Caudate nucleus (tissue), 63 donors: ENCODE measurements at places on chromosomes 7 and 10.

DNA sequence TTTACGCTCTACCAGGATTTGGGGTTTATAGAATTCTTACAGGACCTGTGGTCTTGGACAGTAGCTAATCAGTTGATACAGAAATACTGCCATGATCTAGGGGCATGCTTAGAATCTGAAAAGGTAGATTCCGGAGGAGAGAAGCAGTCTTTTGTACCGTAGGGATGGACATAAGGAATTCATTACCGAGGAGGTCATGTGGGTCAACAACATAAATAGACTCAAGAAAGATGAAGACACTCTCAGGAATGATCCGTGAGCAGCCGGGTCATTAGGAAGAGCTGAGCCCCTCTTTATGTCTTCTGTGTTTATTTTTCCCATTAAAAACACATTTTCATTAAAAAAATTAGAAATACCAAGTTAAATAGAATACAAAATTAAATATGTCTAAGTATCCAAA, 160.1 kb upstream of the TNS3 start:
- no peak for DNase-seq

- no peak for DNase-seq
Observed at GRCh38 chr7:39091145-39091544, 113.4 kb downstream of the POU6F2 start.

- no peak for DNase-seq
Observed at GRCh38 chr7:4642468-4643203, 39.5 kb upstream of the FOXK1 start.

DNA sequence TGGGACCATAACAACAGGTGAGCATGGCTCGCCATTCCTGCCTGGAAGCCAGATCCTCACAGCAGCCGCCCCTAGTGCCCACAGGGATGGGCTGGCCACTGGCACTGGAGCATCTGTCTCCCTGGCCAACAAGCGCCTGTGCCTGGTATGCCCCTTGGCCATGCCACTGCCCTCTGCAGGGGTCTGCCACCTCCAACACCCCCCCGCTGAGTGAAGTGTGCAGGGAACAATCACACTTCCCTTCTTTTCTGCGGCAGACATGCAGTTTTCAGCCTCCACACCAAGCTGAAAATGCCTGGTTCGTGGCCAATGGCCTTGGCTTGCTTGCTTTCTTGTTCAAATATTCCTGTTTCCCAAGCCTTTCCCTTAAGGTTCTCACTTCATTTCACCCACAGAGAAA, 50.7 kb downstream of the HSPA12A start:
- no peak for DNase-seq

- DNase-seq, result no peak
Observed at GRCh38 chr10:109914966-109915365, 8.3 kb downstream of the XPNPEP1 start.

DNA sequence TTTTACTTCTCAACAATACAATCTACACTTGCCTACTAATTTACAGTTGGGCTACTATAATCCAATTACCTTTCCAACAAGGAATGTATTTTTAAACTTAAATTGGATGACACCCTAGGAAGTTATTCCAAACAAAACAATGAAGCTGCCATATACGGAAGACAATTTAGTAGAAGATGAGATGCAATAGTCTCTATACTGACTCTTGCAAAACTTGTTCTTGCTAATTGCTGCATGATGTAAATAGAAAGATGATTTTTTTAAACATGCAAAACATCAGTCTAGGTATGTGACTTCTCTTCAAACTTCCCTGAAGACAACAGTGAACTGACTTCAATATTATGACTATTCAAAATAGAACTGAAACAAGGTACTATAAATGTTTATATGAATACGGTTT, 17.6 kb downstream of the NT5C3A start:
- no peak for DNase-seq

GRCh38 chr7:155227788-155228458, 69.8 kb upstream of the INSIG1 start:
- no peak for DNase-seq

DNA sequence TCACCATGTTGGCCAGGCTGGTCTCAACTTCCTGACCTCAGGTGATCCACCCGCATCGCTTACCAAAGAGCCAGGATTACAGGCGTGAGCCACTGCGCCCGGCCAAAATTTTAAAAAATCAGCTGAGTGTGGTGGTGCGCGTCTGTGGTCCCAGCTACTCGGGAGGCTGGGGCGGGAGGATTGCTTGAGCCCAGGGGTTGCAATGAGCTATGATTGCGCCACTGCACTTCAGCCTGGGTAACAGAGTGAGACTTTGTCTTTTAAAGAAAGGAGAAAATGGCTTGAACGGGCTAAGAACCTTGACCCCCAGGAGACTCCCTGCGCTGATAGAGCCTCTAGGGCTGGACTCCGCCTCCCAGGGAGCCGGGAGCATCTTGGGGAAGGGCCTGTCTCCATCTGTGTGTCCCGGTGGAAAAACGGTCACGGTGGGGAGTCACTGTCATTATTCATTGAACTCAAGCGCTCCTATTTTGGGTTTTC, 760 bp upstream of the KCTD7 start:
- DNase-seq, result no peak

DNA sequence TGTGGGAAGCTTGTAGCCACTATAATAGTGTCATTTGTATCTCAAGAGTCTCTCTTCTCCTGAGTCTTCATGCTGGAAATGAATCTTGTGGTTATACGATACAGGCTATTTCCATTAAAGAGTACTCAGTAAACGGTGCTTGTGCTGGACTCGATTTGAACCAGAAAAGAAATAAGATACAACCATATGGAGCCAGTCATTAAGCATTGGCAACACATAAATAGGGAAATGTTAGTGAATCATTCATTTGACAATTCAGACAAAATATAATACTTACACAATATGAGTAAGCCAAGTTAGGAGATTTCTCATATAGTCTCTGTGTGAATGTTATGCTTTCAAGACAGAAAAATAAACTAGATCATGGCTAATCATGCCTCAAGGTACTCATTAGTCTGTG, 356.8 kb downstream of the PLXDC2 start:
- no peak for DNase-seq

GRCh38 chr7:128454808-128455542, 703 bp upstream of the HILPDA start:
- DNase-seq, result no peak

DNA sequence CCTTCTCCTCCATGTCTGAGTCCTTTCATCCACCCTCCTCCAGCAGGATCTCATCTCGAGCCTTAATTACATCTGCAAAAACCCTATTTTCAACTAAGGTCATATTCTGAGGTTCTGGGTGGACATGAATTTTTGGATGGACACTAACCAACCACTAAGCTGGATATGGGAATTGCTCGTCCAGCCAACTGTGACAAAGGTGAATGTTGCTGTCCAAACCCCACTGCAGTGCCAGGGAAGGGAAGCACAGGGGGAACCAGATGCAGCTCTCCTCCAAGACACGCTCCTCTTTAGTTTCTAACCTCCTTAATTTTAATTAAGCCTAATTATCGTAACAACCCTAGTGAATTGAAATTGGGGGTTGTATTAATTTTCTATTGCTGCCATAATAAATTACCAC, 65.1 kb upstream of the EBF3 start:
- no peak for DNase-seq

DNA sequence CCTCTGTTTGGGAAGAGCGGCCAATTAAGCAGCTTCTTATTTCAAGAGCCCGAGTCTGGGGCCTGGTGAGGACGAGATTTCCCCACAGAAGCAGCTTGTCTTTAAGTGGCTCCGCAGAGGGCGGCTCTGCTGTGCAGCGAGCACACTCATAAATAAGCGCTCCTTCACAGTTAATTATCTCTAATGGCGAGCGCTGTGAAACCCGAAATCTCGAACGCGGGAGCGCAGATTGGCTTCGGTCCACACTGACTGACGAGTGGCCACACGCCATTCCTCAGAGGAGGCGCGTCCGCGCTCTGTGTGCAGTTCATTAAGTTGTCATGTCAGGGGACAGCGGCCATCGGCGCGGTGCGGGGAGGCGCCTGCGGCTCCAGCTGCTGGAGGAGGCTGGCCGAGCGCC, 560.9 kb downstream of the DNAJB6 start:
- DNase-seq, result no peak

DNA sequence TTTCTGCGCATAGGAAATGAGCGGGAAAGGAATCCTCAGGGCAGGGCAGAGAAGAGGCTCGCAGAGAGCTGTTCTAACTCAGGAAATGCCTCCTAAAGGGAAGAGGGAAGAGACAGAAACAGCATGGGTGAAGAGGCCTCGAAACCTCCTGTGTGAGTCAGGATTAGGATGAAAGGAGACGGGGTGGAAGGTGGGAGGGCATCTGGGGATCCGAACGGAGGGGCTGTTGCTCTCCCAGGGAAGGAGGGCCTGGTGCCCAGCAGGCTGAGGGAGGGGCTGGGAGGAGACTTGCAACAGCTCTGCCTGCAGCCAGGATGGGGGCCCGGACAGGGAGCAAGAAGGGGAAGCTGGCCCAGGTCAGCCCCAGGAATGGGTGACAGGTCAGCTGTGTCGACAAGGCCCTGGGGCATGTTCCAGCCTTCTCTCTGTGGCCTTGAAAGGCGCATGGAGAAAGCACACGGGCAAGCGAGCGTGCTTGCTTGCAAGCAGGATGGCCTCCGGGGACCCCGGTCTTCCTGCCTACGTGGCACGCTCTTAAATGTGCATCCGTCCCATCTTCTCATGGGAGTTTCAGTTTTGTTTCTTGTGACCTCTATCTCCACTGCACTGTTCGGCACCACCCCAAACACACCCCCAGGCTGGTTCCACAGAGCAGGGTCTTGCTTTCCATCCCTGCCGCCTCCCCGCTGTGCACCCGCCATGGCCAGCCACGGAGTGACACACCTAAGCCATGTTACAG, 63.5 kb downstream of the HIPK2 start:
- DNase-seq, result no peak

DNA sequence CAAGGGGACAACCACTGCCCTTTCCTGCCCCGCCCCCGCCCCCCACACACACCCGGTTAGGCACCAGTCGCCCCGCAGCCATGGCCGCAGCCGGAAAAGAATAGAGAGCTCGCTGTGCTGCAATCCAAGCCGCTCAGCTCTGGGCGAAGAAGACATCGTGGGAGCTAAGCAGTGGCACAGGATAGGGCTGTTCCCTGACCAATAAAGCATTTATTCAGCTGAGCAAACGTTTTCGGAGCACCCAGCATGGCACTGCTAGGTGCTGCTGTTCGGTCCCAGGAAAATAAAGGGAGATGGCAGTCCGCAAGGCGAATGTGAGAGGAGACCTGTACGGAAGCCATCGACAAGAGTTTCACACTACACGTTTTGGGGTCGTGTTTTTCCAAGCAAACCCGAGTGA, 18.3 kb downstream of the SKIDA1 start:
- DNase-seq, result no peak

GRCh38 chr7:104450861-104451260, 122.5 kb downstream of the LHFPL3 start:
- DNase-seq, result no peak

DNA sequence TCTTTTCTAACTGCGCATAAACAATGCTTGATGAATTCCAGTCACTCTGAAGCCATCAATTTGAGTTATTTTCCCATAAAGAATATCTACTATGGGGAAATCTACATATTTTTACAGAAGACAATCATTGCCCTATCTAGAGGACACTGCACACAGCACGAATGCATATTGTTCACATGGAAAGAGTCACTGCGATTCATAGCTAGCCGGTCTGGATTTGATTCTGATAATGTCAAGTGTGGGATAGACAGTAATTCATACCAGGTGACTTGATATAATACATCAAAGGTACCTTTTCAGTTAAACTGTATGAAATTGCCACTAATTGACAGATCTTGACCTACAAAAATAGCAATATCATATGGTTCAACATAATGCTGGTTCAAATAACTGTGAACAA, 255.7 kb downstream of the THSD7A start:
- DNase-seq, result no peak

DNA sequence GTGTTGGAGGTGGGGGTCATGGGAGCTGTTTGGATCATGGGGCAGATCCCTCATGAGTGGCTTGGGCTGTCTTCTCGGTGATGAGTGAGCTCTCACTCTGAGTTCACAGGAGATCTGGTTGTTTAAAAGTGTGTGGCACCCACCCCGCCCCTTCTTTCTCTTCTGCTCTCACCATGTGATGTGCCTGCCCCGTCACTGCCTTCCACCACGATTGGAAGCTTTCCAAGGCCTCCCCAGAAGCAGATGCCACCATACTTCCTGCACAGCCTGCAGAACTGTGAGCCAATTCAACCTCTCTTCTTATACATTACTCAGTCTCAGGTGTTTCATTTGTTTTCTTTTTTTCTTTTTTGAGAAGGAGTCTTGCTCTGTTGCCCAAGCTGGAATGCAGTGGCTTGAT, 170.0 kb downstream of the PTPN20 start:
- no peak for DNase-seq

- no peak for DNase-seq
Observed at GRCh38 chr10:19843487-19843886, 27.3 kb downstream of the PLXDC2 start.

DNA sequence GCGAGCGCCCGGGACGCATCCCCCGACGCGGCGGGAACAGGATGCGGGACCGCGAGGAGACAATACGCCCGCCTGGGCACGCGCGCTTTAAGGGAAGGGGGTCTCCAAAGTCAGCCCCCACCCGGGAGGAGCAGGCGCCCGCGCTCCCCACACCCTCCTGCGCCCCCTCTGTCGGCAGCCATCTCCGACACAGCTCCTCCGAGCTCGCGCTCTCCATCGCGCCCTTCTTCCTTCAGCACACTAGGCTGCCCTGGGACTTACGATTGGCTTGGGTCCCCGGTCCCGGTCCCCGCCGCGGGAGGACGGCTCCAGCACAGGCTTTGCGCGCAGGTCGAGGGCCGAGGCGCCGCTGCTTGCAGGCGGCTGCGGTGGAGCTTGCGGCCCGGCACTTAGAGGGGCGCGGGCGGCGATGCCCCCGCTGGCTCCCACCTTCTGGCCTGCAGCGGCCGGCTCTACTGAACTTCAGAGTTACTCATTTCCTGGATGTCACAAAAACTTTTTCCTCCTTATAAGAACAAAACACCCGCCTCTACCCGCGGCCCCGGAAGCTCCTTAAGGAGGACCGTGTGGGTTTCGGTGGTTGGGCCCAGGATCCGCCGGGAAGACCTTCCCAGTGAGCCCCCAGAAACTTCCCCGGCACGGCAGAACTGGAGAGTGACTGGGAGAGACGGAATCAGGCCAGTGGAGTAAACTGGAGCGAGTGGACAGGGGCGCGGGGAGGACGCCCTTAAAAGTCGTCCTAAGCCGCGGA, at the start of gene ITPRIP:
Gene ITPRIP, minus strand, starts transcription at position 481 of the 751 bp plus-strand sequence. CDS start 22,414 bp downstream, outside the sequence.
- DNase-seq, result no peak

GRCh38 chr7:100799037-100799896, 28.1 kb downstream of the EPHB4 start:
- no peak for DNase-seq

- no peak for DNase-seq
Observed at GRCh38 chr10:27857616-27858015, 112.0 kb upstream of the MKX start.

DNA sequence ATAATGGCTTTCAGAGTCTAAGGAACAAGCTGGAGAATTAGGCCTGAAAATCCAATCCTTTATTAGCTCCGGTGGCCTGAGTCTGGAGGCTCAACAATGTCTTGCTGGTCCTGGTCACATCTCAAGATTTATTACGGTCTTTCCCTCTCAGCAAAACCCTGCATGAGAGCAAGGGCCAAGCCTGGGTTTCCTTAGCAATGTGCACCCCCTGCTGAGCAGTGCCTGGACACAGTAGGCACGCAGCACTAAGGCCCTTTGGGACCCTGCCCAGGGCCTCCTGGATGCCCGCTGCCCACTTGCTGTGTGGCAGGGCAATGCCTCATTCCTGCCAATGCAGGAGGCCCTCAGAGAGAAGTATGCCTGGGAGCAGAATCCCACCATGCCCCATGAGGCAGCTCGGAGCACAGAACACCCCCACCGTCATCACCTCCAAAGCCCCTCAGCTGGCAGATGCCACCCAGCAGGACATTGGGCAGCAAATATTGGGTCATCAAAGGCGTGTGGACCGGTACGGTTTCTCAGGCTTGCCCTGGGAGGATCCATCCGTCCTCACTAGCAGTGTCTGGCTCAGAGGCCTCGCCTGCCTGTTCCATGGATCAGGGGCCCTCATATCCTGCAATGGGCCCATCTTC, 156.4 kb downstream of the OAT start:
- no peak for DNase-seq
